Spleen (tissue), 13 donors: ENCODE measurements at places on chromosomes 7 and 10.
A peak's percentile ranks its signal among the peaks of the same experiment; 100 is the strongest.

DNA sequence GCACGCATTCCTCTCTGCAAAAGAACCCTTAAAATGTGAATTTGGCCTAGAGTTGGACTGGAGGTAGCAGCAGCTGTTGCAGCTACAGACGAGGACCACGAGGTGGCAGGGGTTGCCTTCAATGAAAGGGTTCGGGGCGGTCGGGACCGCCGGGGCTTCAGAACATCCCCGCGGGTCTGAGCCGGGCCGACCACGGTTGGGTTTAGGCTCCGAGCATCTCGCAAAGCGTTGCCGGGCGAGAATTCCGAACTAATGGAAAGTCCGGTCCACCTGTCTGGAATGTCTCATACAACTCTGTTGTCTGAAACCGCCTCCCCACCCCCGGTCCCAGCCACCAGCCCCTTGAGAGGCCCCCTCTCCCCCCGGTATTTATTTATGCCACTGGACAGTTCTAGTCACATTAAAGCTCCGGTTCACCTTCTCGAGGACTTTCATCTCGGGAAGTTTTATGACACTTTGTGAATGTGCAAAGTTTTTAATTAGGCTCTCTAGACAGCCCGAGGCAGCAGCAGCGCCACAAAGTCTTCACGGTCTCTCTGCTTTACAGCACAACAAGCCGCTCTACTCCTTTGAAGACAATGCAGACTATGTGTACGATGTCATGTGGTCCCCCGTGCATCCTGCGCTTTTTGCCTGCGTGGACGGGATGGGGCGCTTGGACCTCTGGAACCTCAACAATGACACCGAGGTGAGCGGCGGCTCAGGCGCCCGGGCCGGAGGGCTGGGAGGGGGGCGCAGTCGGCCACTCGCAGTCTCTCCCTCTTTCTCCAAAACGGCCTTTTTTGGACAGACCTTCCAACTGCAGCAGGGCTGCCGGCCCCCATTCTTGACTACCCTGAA lies 246.2 kb downstream of the SLC25A13 start:
- peak; percentile 81 for DNase-seq

DNA sequence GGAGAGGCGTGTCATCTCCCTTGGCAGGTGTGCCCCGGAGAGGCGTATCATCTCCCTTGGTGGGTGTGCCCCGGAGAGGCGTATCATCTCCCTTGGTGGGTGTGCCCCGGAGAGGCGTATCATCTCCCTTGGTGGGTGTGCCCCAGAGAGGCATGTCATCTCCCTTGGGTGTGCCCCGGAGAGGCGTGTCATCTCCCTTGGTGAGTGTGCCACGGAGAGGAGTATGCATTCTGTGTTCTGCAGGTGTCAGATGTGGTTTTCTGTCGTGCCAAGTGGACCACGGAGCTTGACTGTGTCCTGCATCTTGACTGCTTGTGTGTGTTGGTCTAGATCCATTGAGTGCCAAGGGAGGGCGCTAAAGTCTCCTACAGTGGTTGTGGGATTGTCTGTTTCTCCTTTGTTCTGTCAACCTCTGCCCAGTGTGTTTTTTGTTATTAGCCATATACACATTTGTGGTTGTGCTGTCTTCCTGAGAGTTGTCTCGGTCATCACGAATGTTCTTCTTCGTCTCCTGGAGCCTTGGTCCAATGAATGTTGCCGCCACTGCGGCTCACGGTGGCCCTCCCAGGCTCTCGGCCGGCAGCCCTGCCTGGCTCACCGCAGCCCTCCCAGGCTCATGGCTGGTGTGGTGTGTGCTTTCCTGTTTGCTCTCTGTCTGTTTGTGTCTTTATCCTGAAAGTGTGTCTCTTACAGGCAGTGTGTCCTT lies 96.8 kb downstream of the INPP5A start:
- DNase-seq, result peak; percentile 73

- DNase-seq, result no peak
These were observed 576.9 kb downstream of the SUGCT start for GRCh38 chr7:40711706-40712105.

DNA sequence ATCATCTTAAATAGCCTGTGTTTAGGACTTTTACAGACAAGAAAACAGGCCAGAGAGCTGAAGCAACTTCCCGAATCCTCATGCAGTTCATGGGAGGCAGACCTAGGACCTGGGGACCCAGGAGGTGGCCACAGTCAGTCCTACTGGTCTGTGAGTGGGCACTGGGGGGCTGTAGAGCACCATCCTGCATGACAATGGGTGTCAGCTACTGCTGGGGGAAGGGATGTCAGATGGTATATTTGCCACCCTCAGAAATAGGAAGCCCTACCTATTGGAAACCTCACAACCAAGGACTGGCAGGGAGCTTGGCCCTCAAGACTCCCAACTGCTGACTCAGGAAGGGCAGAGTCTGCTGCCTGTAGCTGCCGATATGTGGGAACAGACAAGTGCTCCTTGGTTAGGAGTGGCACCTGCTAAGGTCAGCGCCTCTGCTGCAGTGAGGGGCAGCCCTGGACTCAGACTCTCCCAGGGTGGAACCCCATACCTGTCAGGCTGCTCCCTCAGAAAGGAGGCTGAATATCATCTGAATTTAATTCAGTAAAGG lies 29.7 kb downstream of the OGDH start:
- DNase-seq, result no peak

- no peak for DNase-seq
These were observed 25.3 kb downstream of the SORCS1 start for GRCh38 chr10:107139237-107139636.

DNA sequence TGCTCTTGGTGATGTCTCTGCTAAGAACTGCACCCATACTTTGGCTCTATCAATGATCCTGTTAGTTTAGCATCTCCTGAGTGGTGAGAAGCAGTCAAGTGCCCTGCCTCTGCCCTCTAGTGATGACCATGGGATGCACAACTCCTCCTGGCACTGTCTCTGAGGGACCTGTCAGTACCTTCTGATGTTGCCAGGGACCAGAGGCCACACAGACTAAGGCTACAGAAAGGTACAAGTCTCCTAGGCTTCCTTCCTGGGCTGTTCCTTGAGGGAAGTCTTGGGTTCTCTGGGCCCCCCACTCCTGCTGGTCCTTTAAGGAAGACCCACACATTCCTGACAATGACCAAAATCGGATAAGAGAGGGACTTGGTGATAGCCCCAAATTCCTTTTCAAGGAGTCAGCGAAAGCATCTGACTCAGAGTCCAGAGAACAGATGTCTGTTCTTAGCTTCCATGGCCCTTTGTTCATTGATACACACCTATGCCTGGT lies 15.3 kb downstream of the NKX2-3 start:
- DNase-seq, result no peak

GRCh38 chr7:2681929-2682799 lies 5.8 kb upstream of the AMZ1 start:
- peak; percentile 66 for DNase-seq

- no peak for DNase-seq
These were observed 26.9 kb downstream of the VPS41 start for GRCh38 chr7:38881947-38882684.

DNA sequence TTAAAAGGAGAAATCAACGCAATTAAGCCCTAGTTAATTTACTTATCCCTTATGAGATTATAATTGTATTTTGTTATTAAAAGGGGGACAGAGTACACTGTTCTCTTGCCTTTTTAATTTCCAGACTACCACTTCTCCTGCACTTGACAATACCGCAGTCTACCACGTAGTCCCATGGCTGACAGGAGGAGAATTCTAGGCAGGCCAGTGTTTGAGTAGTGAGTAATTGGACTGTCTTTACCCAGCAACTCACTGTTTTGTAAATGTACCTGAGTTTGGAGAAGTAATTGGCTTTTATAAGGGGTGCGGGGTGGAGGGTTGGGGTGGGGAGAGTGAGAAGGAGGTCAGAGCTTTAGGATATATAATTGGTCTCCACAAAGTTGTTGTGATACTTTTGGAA lies 85.4 kb downstream of the CFTR start:
- DNase-seq, result no peak

DNA sequence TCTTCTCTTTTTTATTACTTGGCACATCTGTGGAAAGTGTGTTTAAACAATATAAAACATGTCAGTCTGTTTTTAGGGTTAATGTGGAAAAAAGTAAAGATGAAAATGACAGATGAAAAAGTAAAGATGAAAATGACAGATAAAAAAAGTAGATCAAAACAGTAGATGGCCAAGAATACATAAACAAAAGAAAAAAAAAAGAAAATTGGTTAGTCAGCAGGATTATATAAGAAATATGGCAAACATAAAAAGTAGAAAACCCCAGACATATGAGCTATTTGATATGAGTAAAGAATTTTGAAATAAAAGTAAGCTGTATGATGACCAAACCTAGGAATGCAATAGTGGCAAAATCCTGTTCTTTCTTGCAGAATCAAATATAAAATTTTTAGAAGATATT lies 365.7 kb upstream of the AKR1E2 start:
- no peak for DNase-seq

DNA sequence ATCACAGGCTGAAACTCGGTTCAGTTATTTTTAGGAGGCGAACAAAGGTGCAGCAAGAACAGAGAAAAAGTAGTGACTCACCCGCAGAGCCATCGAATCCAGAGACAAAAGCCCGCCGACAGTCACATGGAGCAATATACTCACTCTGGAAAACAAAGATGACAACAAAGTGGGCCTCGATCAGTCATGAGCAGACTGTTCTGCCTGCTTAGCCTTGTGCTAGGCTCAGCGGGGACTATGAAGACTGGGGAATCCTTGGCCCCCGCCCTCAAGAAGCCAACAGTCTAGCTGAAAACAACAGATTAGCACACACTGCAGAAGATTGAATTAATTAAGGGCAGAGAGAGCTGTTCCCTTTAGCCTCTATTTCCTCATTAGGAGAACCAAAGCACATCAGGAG lies 30.4 kb downstream of the XPNPEP1 start:
- no peak for DNase-seq

DNA sequence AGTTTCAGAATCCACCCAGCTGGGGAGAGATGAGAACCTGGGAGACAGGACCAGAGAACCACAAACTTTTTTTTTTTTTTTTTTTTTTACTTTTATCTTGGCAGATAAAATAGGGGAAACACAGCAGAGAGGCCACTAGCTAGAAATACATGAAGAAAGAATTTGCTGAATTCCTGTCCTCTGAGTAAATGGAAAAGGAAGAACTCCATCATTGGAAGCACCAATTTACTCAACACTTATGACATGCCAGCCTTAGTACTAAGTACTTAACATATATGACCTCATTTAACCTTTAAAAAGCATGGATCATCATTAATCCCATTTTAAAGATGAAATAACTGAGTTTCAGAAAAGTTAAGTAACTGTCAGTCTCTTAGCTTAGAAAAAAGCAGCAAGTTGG lies 343.0 kb upstream of the NPSR1 start:
- DNase-seq, result no peak

- no peak for DNase-seq
These were observed 111.3 kb downstream of the SLIT1 start for GRCh38 chr10:97074256-97075145.

DNA sequence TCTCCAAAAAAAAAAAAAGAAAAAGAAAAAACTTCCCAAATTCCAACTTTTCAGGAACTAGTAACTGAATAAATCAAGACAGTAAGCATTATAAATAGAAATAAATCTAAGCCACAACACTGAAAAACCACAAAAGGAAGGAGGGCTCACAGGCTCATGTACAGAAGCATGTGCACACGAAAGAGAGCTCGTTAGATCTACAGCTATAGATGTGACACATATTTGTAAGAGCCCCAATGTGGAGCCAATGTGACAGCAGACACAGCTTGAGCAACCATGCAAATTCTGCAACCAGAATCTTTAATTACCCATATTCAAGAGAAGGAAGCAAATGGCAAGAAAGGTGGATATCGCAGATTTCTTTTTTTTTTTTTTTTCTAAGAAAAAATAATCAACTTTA lies 94.7 kb downstream of the SORBS1 start:
- no peak for DNase-seq

DNA sequence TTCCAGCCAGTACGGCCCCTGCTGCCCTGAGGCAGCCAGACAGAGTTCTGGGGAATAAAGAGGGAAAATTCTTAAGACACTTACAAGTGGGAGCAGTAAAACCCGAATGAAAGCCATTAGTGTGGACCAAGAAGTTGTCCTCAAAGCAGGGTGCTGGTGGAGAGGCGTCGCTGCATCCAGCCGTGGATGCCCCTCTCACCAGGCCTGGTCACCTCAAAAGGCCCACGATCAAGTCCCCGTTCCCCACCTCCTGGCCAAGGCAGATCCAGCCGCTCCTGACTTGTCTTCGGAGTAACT lies 656 bp downstream of the VSTM4 start:
- DNase-seq, result no peak

DNA sequence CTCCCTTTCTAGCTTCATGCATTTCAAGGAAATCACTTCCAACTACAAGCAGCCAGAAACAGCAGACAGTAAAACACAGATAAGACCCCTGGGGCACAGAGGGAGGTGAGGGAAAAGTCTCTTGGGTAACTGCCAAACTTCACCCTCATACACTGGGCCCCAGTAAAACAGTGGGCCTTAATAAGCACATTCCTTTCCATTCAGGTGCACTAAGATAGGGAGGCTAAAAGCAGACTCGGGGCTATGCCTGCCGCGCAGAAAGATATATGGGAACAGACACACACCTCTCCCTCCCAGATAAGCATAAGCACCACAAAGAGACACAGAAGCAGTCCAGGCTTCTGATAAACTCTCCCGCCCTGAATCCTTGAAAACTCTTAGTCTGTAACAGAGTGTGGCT lies 117.0 kb downstream of the TYW1B start:
- no peak for DNase-seq

DNA sequence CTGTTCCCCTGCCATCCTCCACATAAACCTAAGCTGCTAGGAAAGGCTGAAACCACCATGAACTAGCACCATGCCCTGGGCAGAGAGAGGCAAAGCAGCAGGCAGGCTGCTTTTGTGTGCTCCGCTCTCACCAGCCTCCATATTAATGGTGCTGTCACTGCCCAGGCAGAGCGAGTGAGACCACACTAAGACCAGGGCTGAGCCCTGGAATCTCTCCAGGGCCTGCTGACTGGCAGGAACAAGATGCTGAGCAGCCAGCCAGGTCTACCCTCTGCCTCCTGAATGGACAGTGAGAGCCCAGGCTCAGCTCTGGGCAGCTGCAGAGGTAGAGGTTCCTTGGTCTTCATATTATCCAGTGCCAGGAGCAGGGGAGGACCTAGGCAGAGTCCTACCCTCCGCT lies 1.6 kb upstream of the CRHR2 start:
- no peak for DNase-seq

DNA sequence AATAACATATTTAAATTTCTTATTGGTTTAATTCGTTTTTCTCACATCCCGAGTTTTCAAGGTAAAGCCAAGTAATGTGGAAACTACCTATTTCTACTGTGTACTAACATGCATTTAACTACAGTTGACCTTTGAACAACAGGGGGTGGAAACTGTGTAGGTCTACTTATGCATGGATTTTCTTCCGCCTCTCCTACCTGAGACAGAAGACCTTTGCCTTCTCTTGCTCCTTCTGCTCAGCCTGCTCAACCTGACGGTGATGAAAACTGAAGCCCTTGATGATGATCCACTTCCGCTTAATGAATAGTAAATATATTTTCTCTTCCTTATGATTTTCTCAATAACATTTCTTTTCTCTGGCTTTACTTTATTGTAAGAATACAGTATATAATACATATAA lies 18.5 kb downstream of the MEOX2 start:
- DNase-seq, result no peak

- DNase-seq, result no peak
These were observed 831 bp downstream of the CCDC7 start for GRCh38 chr10:32446536-32447406.
